ENCODE measurements at places on chromosomes 1 and 21.

- DNase-seq, result no peak
These were observed 7.1 kb upstream of the ADAM30 start for GRCh38 chr1:119903443-119903835.

DNA sequence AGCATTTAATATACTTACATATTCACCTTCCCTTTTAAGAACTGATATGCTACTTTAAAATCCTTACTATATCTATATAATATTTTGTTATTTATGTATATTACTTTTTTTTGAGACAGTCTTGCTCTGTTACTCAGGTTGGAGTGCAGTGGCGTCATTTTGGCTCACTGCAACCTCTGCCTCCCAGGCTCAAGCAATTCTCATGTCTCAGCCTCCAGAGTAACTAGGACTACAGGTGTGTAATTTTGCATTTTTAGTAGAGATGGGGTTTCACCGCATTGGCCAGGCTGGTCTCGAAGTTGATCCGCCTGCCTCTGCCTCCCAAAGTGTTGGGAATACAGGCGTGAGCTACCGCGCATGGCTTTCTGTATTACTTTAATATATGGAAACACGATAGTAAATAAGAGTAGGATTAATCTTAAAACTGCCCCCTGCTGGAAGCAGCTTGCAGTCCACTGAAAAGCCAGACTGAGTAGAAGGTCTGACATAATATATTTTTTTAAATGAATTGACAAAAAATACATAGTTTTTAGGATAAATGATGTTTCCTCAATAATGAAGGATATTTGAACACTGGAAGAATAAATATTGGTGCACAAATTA is 24.4 kb downstream of the RCAN3 start:
- DNase-seq, result no peak

DNA sequence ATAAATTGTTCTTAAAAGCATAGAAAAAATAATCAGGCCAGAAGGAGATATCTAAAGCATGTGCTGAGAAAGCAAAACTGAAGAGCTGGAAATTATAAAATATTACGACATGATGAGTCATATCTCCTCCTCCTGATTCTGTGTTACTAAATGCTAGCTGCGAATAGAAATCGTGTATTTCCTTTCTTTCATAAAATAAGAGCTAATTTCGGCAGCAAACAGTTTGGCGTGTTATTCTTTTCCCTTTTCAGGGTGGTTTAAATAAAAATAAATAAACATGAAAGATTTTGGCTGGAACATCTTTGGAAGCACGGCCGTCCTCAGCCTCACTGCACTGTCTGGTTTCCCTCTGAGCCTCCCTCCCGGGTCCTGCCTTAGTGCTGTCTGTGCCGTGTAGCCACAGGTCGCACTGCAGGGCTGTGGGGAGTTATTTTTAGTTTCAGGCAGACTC is 56.0 kb downstream of the ADARB1 start:
- DNase-seq, result no peak

- no peak for DNase-seq
These were observed 239.8 kb upstream of the RAB4A start for GRCh38 chr1:229031061-229031460.

GRCh38 chr1:206516728-206516990 is 9.3 kb downstream of the RASSF5 start:
- no peak for DNase-seq

- DNase-seq, result no peak
These were observed 15.0 kb downstream of the IL10RB start for GRCh38 chr21:33281096-33281652.

DNA sequence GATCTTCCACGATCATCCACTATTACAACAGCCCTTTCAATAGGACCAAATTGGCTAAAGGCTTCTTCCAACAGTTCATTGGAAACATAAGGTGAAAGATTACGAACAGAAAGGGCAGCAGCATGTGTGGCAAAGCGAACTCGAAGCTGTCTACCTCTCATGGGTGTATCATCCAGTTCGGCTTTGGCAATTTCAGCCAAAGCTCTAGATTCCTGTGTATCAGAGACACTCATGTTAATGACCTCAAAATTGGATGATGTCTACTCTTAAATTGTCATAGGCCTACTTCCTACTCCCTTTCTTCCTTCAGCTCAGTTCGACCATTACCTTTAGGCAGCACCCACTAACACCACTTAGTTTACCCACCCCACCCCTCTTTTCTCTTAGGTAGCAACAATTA is 2.2 kb downstream of the SFPQ start:
- DNase-seq, result peak; percentile 40

- no peak for DNase-seq
These were observed 3.1 kb downstream of the ACAP3 start for GRCh38 chr1:1304331-1305299.

GRCh38 chr1:160795951-160796383 is at the start of gene LY9:
Gene LY9 (plus strand): TSS chr1:160796174. CDS start chr1:160796188, 14 bp downstream.
- DNase-seq, result no peak

- no peak for DNase-seq
These were observed 54.9 kb downstream of the KLHDC7A start for GRCh38 chr1:18535391-18536210.

DNA sequence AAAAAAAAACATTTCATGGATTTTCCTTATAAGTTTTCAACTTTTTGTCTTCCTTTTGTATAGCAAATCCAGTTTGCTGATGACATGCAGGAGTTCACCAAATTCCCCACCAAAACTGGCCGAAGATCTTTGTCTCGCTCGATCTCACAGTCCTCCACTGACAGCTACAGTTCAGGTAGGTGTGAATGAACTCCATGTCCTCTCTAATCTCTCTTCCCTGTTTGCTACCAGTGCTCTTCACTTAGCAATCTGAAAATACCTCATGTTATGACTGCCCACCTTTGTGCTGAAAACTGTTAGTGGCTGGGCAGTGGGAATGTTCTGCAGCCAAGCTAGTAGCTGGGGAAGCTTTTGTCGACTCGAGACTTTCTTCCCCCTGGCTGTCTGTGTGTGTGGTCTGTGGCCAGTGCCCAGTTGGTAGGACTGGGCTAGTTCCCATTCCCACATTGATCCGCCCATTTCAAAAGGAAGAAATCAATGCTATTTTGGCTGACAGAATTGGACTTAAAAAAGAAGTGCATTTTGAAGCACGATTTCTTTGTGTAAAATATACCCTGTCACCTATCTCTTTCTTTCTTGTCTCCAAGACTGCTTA is 24.5 kb downstream of the AHCYL1 start:
- no peak for DNase-seq

DNA sequence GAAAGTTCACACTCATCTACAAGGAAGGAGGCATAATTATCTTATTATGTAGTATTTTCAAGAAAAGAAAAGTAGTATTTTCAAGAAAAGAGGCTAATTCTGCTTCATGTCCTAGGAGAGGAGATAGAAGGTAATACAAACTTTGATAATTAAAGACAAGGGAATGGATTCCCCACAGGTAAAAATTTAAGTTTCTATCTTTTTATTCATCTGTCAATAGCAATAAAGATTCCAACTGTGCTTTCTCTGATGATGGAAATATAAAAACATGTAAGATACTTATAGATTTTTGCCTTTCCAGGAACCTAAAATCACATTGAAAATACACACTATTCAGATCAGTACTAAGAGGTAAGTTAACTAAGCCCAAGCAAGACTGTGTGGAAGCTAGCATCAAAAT is at the start of gene OR2M2:
OR2M2 (plus strand) TSS at position 301 of the 400 bp plus-strand sequence. CDS start 5,165 bp downstream, outside the sequence.
- DNase-seq, result no peak

GRCh38 chr1:196393742-196394141 is 214.5 kb downstream of the KCNT2 start:
- no peak for DNase-seq

DNA sequence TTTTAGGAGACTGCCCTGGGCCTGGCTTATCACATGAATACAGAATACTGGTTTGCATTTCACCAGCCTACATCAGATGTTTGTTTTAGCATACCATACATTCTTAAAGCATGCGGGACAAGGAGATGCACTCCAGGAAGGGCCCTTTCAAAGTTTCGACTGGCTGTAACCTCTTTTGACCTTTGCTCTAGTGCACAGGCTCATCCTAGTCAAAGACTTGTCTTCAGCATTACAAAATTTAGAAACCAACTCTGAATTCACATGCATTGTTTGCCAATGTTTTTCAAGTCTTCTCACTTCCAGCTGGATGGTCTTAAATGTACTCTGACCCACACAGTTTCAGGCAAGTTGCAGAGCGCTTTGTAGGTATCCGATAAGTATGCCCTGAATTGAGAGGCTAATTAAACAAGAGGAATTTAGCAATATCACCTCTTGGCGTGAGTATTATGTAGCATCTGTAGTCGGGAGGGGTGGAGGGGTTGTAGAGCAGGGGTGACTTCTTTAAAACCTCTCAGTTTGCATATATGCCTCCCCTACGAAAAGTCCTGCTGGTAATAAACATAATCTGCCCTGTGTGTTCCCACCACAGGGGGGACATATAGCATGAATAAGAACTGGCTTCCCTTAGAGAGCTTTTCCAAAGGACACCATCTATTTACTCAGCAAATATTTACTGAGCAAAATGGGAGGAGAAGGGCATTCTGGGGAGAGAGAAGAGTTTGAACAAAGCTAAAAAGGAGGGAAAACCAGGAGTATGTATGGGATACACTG is 24.4 kb upstream of the AHCYL1 start:
- no peak for DNase-seq

- no peak for DNase-seq
These were observed 42.0 kb upstream of the COL6A2 start for GRCh38 chr21:46055863-46056281.

- no peak for DNase-seq
These were observed 5.6 kb downstream of the SLC5A9 start for GRCh38 chr1:48228156-48228555.

GRCh38 chr1:82704393-82704792 is 903.7 kb downstream of the ADGRL2 start:
- DNase-seq, result no peak

- DNase-seq, result peak; percentile 45
These were observed 2.8 kb downstream of the LAPTM5 start for GRCh38 chr1:30754684-30755171.

GRCh38 chr1:201309416-201309815 is 26.1 kb downstream of the PKP1 start:
- DNase-seq, result peak; percentile 61

GRCh38 chr1:17719874-17720273 is 35.3 kb upstream of the ACTL8 start:
- no peak for DNase-seq

DNA sequence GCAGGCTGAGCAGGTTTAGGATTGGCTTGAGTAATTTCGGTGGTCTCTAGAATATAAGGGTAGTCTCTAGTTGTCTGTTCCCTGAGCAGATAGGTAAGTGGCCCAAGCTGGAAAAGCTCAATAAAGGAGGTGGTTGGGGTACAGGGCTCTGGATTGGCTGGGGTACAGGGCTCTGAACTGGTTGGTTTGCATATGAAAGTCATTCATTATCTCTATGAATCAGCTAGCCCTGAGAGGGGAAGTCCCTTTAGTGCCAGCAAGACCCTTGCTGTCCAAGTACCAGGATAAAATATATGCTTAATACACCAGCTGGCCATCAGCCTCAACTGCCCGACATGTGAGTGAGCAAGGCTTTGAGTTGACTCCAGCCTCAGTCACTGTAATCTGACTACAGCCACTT is 93.0 kb downstream of the ZBTB18 start:
- DNase-seq, result no peak

DNA sequence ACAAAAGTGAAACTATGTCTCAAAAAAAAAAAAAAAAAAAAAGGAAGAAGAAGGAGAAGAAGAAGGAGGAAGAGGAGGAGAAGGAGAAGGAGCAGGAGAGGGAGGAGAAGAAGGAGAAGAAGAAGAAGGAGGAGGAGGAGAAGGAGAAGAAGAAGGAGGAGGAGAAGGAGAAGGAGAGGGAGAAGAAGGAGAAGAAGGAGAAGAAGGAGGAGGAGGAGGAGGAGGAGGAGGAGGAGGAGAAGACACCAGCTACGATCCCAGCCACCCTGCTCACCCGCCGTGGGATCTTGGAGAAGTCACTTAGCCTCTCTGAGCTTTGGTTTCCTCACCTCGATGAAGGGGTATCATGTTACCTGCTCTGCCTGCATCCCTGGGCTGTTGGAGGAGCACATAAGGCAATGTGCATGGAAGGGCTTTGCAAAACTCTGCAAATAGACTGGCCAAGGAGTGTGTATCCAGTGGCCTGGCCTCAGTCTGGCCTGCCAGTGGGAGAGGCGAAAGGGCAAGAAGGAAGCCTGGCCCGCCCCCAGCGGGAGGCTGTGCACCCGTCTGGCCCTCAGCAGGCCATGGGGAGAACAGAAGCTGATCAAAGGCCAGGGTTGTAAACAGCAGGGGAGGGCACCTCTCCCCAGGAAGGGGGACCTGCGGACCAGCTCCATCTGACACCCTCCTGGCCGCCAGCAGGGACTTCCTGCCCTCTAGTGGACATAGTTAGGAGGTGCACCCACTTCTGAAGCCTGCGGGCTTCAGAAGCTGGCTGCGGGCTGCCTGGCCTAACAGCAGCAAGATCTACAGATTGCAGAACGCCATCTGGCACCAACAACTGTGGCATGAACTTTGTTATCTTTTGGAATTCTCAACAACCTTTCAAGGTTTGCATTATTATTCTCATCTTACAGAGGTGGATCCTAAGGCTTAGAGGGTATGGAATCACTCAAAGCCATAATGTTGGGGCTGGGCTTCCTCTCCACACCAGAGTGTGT is 19.2 kb upstream of the CDK18 start:
- peak; percentile 66 for DNase-seq

DNA sequence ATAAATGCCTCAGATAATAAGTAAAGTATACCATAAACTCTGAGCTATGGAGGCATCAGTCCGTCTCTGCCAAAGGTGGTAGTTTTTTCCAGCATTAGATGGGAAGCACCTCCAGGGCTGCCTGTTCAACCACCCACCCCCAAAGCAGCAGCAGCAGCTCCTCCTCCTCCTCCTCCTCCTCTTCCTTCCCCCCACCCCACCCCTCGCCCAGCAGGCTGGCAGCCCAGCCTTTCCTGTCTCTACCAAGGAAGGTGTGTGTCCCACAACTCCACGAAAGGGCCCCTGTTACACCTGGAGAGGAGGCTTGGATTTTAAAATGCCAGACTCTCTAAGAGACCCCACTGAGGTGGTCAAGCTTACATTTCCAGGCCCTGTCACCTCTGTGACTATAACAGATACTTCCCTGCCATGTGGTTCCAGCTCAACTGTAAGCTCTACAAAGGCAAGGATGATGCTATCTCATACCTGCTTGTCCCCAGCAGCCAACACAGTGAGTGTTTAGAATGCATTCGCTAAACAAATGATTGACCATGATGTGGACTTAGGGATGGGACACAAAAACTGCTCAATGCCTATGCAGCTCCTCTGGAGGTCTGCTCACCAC is 76.7 kb downstream of the GFI1 start:
- no peak for DNase-seq

- no peak for DNase-seq
These were observed 3.7 kb downstream of the TCHH start for GRCh38 chr1:152111515-152111968.

- DNase-seq, result no peak
These were observed 305.3 kb downstream of the KCNT2 start for GRCh38 chr1:196302981-196303380.

GRCh38 chr1:12369258-12369657 is 139.4 kb downstream of the VPS13D start:
- DNase-seq, result no peak

- DNase-seq, result peak; percentile 85
These were observed 182.3 kb downstream of the FCRL5 start for GRCh38 chr1:157369808-157370521.

GRCh38 chr1:20318971-20319370 is 28.3 kb downstream of the VWA5B1 start:
- no peak for DNase-seq
